ENCODE measurements at places on chromosomes 4 and X. TPM values are rescaled to one million over a fixed set of nuclear protein-coding genes. Genes with fewer than 3 reads are reported as not detected.
A peak's percentile ranks its signal among the peaks of the same experiment; 100 is the strongest.

DNA sequence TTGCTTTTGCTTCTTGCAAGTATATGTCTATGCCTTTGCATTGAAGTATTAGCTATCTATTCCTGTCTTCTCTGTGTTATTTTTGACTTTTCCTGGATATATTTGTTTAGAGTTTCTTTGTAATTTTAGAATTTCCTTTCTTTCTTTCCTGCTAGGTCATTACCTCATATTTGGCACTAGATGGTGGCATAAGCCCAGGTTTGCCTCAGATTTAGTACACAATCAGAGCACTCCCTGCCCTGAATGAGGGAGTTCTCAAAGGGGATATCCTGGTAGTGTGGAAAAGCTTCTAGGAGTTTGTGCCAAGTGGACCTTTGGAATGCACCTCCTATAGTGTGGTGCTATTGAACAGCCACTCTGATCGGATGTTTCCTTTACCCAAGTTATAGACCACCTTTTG lies 181.6 kb downstream of the UGT8 start:
- no peak for DNase-seq

- no peak for DNase-seq
These were observed 46.3 kb upstream of the LEF1 start for GRCh38 chr4:108215055-108215454.

DNA sequence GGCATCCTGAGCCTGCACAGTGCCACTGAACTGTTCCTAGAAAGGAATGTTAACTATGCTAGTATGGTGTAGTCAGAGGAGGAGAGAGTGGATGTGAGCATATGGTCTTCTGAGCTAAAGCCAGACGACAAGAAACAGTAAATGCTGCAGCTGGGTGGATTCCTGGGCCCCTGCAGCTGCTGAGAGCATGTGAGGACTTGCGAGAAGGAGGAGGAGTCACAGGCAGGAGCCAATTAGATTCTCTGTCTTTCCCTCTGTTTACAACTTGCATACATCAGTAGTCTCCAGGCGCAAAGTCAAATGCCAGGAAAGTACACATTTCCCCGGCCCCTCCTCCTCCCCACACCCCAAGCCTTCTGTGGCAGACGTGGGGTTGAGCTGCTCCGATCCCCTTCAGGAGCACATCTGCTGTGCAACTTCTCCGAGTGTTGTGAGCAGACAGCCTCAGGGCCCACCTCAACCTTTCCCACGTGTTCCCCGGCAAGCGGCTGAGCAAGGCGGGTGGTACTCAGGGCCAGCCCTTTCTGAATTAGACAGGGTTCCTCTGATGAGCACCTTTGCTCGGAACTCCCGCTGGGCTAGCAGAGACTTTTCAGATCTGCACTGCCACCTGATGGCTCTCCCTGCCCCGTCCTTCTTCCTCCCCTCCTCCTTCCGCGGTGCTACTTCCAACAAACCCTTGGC lies 108.7 kb upstream of the ATP6AP2 start:
- DNase-seq = no peak

- DNase-seq = no peak
These were observed 18.4 kb upstream of the RFC1 start for GRCh38 chr4:39384563-39384962.

The MAGEA12 gene
- polyA plus RNA-seq = not detected

GRCh38 chr4:154390324-154390723 lies 101.3 kb downstream of the DCHS2 start:
- DNase-seq = no peak

DNA sequence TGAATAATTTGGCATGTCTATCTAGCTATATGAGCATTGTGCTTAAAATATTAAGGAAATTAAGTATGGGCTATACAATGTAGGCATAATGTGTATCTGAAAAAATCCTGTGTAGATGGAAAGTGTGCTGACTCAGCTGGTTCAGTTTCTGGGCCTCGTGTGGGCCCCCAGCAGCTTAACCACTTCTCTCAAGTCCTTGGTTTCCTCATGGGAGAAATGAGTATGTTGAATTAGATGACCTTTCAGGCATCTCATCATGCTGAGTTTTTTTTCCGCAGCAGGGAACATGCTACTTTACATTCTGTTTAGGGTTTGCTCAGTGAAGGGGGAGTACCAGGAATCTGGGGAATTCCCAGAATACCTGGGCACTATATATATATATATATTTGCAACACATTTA lies 30.5 kb downstream of the RHOH start:
- DNase-seq = no peak

GRCh38 chr4:48503233-48504025 lies 13.4 kb downstream of the ZAR1 start:
- DNase-seq = no peak

GRCh38 chr4:75168548-75168947 lies 235.6 kb downstream of the PARM1 start:
- DNase-seq = no peak

The PFKFB1 gene
- polyA plus RNA-seq = 0.41 TPM

- no peak for DNase-seq
These were observed 42.3 kb upstream of the ANK2 start for GRCh38 chr4:113007151-113007550.

- peak; percentile 52 for DNase-seq
These were observed 6.0 kb downstream of the HMGN5 start for GRCh38 chrX:81195712-81196111.

The ASIC5 gene
- not detected for polyA plus RNA-seq

GRCh38 chrX:68762766-68763165 lies 66.1 kb upstream of the EFNB1 start:
- DNase-seq = no peak

The CPLX1 gene
- polyA plus RNA-seq = not detected

DNA sequence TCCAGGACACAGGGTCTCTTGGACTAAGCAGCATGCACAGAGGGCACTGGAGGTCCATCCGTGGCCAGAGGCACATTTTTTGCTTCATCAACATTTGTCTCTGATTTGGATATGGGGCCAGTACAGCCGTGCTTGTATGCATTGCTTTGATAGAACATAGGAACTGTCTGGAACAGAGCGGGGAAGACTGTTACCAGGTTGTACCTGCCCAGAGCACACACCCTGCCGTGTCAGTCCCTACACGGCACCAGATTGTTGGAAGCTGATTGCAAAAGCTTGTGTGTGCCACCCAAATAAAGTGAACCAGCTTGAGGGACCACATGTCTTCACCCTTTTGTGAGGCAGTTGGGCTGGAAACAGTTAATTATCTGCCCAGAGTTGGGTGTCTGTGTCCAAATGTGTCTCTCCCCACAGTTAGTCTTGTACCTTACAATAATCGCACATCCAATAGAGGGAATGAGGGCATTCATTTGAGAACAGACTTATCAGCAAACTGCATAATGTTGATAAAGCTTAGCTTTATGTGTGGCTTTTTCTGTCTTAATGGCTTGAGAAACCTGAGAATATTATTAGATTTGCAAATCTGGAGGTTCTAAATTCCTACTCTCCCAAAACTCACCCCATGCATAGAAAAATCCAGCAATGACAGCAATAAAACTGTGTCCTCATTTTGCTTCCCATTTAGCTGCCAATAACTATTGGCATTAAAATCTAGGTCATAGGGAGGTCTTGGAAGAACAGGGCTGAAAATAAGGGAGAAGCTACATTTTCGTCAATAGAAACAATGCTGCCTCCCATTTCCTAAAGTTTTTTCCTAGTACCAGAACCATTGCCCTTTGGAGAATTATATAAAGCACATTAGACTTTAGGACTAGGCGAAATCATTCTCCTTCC lies 21.2 kb downstream of the KLF3 start:
- DNase-seq = no peak

The RTL9 gene
- polyA plus RNA-seq = not detected

GRCh38 chrX:46258356-46258755 lies 286.9 kb downstream of the ZNF674 start:
- no peak for DNase-seq

The PLS3 gene
- not detected for polyA plus RNA-seq

The CXCL9 gene
- polyA plus RNA-seq = not detected

DNA sequence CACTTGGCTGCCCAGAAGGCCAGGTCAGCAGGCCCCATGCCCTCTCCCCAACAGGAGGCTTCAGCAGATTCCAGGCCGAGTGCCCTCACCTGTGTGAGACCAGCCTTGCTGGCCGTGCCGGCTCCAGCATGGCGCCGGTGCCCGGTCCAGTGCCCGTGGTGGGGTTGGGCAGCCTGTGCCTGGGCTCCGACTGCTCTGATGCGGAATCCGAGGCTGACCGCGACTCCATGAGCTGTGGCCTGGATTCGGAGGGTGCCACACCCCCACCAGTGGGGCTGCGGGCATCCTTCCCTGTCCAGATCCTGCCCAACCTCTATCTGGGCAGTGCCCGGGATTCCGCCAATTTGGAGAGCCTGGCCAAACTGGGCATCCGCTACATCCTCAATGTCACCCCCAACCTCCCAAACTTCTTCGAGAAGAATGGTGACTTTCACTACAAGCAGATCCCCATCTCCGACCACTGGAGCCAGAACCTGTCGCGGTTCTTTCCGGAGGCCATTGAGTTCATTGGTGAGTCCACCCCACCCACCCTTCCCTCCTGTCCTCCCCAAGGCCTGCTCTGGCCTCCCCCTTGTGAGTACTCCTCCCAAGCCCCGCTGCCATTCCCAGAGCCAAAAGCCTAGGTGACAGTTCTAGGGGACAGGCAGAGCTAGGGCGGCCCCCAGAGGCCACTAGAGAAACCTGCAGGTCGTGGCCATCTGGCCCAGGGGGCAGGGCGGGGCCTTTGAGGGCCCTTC lies 2.3 kb downstream of the DUSP9 start:
- DNase-seq = no peak

GRCh38 chr4:189121336-189121735 lies 819.3 kb upstream of the FRG1 start:
- no peak for DNase-seq

- DNase-seq = no peak
These were observed 154.9 kb upstream of the GYPA start for GRCh38 chr4:144295286-144295995.

The TMEM150C gene
- not detected for polyA plus RNA-seq

DNA sequence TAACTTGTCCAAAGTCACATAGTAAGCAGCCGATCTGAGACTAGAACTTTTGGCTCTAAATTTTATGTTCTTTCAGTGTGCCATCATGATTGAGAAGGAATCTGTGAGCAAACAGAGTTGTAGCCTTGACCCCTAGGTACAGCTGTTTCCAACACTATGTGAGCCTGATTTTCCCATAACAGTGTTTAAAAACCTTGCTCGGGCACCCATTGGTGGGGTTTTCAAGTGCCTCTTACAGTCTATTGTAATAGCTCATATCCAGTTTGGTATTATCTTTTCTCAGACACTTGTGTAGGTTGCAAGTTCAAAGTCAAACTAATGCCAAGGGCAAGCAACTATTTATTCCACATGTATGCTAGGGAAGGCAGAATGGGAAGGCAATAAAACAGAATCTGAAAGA lies 467.9 kb downstream of the INPP4B start:
- DNase-seq = no peak

The VAMP7 gene
- polyA plus RNA-seq = 75.3 TPM

DNA sequence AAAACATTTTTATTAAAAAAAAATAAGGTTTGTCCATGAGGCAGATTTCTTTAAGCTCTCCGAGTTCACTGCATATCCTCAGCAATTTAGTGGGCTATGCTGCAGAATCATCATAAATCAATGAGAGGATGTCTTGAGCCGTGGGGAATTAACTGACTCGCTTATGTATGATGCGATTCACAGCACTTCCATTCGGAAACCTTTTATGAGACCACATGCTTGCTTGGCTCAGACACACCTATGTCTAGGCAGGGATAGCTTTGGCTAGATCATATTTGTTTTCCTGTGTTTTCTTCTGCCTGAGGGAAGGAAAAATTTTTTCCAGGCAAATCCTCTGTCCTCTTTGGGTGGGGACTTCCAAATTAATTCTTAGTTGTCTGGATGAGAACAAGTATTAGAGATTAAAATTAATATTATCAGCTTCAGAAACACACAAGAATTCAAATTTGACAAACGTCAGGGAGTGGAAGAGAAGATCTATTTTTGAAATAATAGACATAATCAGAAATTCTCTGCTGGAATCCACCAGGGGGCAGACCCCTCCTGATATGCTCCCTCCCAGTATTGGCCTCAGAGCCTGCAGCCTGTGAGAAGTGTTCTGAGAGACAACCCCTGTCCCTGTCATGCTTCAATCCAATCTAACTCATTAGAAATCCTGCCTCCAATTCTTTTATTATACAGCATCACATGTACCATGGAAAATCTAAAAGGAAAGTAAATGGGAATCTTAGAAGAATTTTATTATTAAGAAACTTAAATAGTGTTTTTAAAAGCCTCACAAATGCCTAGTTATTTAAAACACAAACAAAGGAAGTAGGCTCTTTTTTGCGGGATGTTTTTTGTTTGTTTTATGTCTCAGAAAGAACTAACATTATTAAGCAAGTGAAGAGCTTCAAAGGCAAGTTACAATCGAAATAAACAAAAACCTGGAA lies 345.1 kb upstream of the TACR3 start:
- DNase-seq = no peak

GRCh38 chrX:63466690-63467089 lies 115.6 kb upstream of the SPIN4 start:
- no peak for DNase-seq

The GRPR gene
- not detected for polyA plus RNA-seq

The IL13RA2 gene
- polyA plus RNA-seq = not detected

- DNase-seq = no peak
These were observed 61.5 kb upstream of the FAM241A start for GRCh38 chr4:112083587-112084347.

The PPAT gene
- polyA plus RNA-seq = 1.9 TPM

DNA sequence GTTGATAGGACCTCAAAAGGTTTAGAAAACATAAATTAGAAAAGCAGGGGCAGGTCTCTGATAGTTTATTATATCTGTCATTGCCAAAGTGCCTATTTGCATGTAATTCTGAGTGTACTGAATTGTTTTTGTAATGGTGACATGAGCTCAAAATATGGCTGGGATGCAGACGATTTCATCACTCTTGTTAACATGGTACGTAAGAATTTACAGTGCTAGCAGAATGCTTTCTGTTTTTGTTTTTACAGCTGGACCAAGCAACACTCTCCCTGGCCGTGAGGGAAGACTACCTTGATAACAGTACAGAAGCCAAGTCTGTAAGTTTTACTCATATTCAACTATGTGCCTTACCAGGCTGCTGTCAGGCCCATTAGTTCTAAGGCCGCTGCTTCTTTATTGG lies 58.1 kb downstream of the PHEX start:
- no peak for DNase-seq

The CHRNA9 gene
- not detected for polyA plus RNA-seq

The AIFM1 gene
- polyA plus RNA-seq = 29.0 TPM

- DNase-seq = peak; percentile 13
These were observed 251.4 kb upstream of the DDX53 start for GRCh38 chrX:22748093-22748999.

- no peak for DNase-seq
These were observed 472.5 kb upstream of the RPS6KA3 start for GRCh38 chrX:20739038-20739745.

DNA sequence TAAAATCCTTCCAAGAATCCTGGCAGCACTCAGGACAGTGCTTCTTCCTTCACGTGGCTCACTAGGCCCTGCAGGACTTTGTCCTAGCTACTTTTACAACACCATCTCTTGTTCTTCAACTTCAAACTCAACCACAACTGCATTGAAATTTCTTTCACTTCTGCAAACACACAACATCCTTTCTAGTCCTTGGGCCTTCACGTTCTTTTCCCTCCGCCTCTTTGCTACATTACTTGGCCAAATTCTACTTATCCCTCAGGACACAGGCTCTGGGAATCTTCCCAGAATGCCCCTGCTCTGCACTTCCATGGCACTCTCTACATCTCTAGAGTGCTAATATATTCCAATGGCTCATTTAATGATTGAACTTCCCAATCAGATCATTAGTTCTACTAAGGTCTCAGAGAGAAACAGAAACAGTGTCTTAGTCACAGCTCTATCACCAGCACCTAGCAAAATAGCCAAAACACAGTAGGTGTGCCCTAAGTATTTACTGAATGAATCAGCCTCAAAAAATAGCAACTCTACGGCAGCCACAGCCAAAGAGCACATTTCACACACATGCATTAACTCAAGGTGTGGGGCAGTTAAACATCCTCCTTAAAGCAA lies 73.3 kb downstream of the MANBA start:
- DNase-seq = no peak

The ASB5 gene
- polyA plus RNA-seq = not detected

Measured in immature natural killer cell (primary cell).